ENCODE measurements at places on chromosomes 16 and 17. TPM values are rescaled to one million over a fixed set of nuclear protein-coding genes. Genes with fewer than 3 reads are reported as not detected.

Gene PYDC1
- not detected for total RNA-seq

Gene JPH3
- total RNA-seq: 0.65 TPM

Gene G6PC1
- total RNA-seq: not detected

Gene NPIPB5
- 28.5 TPM for total RNA-seq

Gene CCL7
- not detected for total RNA-seq

Gene ABCA6
- 19.0 TPM for total RNA-seq

Gene WNK4
- total RNA-seq: 0.99 TPM

Gene HSPB9
- not detected for total RNA-seq

Gene CLDN9
- not detected for total RNA-seq

Gene RAB37
- total RNA-seq: 0.20 TPM

Gene CAPN15
- total RNA-seq: 15.5 TPM

Gene MMP28
- 0.40 TPM for total RNA-seq

Gene IL32
- total RNA-seq: 26.2 TPM

Gene KRT32
- not detected for total RNA-seq

Gene CLDN7
- total RNA-seq: 7.0 TPM

Gene CDH15
- under 0.01 TPM for total RNA-seq
